ENCODE measurements at places on chromosomes 7 and 10.

GRCh38 chr7:95479992-95480624 lies 5.6 kb upstream of the ASB4 start:
- no peak for DNase-seq

DNA sequence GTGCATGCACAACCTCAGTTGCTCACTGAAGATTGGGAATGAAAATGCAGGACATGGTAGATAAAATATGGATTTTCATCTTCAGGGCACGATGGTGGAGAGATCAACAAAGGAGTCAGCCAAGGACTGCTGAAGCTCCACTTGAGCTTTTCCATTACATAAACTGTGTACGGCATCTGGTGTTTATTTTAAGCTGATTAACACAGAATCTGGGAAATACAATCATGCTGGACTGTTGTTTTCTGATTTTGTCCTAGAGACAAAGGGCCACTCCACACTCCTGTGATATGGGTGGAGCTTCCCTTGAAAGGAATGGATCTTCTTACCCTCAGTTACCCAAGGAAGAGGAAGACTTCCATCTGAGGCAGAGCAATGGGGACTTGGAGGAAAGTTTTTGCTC lies 120.6 kb downstream of the SAMD9 start:
- no peak for DNase-seq

GRCh38 chr7:156470399-156471320 lies 169.9 kb upstream of the RNF32 start:
- DNase-seq, result no peak

GRCh38 chr7:27145165-27145913 lies 1.9 kb upstream of the HOXA5 start:
- no peak for DNase-seq

GRCh38 chr10:62640411-62640810 lies 164.1 kb upstream of the ADO start:
- no peak for DNase-seq

DNA sequence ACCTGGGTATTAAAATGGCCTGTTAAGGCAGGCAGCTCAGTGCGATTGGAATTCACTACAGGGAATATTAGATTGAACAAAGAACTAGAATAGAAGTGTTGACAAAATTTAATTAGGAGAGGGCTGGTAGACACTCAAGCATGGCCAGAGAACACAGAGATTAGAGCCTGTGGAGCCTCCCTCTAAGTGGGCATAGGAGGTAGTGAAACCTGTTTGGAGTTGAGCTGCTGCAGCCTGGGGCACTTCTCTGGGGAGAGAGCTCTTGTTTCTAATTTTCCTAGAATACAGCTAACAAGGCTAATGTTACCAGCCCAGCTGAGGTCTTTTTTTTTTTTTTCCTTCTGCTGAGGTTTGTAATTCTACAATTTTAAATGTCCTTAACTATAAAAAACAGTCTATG lies 46.4 kb downstream of the TMEM168 start:
- DNase-seq, result no peak

DNA sequence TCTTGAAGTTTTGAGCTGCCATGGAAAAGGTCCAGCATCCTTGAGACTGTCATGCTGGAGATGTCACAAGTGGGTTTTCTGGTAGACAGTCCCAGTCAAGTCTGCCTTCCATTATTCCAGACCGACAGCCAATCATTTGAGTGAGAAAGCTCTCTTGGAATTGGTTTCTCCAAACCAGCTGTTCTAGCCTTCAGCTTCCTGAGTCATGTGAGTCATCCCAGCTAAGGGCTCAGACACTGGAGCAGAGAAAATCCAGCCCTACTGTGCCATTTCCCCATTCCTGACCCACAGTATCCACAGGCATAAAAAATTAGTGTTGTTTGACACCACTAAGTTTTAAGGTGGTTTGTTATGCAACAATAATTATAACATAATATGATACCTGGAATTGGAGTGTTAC lies 219.0 kb downstream of the ADRA2A start:
- no peak for DNase-seq

GRCh38 chr10:51886438-51887068 lies 187.2 kb upstream of the CSTF2T start:
- DNase-seq, result no peak

GRCh38 chr7:88205179-88205578 lies 14.7 kb downstream of the SRI start:
- DNase-seq, result no peak

DNA sequence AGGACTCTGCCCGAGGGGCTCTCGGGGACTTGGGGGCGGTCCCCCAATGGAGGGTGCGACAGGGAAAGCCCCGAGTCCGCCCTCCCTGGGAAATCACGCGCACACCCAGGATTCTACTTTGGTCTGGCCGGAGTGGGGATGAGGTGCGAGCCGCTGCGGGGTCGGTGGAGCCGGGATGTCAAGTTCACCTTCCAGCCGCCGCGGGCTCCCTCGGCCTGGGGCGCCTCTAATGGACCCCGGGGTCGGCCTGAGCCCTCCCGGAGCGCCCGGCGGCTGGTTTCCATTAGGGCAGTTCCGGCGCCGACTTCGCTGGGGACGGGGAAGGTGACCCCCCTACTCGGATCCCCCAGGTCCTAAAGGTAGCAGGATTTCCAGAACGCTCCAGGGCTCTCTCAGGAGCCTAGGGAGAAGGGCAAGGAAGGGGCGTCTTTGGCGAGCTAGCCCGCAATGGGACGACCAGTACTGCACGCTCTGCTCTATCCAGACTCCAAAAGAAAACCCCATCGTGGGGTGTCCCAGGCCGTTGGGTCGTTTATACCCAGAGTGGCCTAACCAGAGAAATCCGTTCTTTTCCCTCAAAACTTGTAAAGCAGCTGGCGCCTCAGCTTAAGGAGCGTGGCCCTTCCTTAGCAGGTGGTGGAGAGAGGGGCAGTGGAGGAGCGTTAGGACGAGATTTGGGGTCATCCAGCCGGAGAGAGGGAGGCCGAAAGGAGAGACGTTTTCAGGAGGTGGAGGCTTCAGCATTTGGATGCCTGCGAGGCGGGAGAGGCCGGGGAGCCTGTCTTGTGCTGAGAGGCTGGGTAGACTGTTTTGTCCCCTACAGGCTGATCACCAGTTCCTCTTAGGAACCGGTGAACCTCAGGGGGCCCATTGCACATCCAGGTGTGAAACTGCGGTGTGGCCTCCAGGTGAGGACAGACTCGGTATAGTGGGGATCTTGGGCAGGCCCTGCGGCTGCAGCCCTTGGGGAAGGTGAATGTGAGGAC lies 860 bp upstream of the WDR86 start:
- DNase-seq, result no peak

DNA sequence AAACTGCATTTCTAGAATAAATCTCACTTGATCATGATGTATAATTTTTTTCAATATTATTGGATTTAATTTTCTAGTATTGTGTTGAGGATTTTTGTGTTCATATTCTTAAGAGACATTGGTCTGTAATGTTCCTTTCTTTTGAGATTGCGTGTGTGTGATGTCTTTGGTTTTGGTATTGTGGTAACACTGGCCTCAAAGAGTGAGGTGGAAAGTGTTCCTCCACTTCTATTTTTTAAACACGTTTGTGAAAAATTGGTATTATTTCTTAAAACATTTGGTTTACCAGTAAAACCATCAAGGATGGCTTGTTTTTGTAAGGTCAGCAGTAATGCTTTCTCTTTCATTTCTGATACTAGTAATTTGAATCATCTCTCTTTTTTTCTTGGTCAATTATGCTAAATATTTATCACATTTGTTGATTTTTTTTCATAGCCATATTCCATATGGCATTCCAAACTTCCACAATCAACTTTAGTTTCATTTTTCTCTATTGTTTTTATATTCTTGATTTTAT lies 290.2 kb upstream of the CDC14C start:
- no peak for DNase-seq

DNA sequence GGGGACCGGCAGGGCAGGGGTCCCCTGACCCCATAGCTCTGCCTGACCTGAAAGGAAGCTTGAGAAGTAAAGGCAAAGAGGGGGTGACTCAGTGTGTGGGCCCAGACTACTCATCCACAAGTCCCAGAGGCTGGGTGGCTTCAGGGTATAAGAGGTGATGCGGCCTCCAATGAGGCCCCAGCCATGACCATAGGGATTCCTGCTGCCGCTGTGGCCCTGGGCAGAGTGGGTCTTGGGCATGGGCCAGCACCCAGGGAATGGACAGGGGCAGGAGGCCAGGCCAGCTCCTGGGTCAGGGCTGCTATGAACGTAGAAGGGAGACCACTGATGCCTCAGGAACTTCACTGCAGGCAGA lies 64.4 kb upstream of the EBF3 start:
- DNase-seq, result no peak

DNA sequence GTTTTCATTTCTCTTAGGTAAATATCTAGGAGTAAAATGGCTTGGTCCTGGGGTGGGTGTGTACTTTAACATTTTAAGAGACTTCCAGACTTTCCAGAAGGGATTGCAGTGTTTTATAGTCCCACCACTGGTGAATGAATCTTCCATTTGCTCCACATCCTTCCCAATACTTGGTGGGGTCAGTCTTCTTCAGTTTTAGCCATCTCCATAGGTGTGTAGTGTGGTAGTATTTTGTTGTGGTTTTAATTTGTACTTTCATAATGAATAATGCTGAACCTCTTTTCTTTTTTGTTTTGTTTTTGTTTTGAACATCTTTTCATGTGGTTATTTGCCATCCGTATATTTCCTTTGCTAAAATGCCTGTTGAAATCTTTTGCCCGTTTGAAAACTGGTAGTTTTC lies 86.4 kb downstream of the ANKRD61 start:
- DNase-seq, result no peak

GRCh38 chr7:41125343-41125742 lies 577.5 kb downstream of the INHBA start:
- DNase-seq, result no peak

GRCh38 chr7:135966341-135967043 lies 10.7 kb downstream of the MTPN start:
- no peak for DNase-seq

DNA sequence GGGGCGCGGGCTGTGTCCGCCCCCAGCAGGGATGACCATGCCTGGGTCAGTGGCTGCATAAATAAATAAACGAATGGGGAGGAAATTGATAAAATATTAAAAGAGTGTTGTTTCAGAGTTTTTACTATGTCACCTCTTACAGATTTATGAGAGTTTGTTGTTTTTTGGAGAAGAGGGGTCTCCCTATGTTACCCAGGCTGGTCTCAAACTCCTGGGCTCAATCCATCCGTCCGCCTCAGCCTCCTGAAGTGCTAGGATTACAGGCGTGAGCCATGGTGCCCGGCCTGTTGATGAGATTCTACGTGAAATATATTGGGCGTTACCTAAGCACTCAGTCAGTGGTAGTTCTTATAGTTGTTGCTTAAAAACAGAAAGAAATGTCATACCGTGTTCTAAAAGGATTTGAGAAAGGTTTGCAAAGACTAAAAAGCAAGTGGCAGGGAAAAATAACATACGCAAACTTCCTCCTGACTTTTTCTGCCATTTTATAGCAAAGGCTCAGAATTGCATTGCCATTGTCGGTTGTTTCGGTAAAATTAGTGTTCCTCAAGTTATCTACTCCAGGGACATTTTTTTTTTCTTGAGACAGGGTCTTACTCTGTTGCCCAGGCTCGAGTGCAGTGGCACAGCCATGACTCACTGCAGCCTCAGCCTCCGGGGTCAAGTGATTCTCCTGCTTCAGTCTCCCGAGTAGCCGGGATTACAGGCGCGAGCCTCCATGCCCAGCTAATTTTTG lies 39.5 kb upstream of the FOXK1 start:
- no peak for DNase-seq

DNA sequence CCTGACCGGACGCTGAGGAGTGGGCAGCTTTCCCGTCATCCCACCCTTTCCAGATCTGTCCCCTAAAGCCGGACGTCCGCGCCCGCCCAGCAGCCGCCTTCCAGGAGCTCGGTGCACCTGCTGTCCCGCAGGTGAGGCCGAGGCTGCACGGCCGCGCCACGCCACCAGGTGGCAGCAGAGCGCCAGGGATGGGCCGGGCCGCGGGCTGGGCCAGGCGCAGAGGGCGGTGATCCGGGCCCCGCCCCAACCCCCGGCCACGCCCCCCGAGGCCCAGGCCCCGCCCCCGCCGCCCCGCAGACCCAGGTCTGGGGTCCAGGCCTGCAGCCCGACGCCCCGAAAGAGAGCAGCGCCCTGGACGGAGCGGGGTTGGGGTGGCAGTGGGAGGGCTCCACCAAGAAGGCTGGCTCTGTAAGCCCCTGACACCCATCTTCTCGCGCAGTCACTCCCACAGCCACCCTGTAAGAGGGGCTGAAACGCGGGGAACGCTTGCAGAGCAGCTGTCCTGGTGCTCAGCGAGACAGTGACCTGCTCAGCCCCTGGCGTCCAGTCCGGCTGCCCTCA lies 32.2 kb downstream of the FOXL3 start:
- peak; percentile 15 for DNase-seq

GRCh38 chr7:105304040-105304895 lies 84.5 kb downstream of the SRPK2 start:
- DNase-seq, result no peak

DNA sequence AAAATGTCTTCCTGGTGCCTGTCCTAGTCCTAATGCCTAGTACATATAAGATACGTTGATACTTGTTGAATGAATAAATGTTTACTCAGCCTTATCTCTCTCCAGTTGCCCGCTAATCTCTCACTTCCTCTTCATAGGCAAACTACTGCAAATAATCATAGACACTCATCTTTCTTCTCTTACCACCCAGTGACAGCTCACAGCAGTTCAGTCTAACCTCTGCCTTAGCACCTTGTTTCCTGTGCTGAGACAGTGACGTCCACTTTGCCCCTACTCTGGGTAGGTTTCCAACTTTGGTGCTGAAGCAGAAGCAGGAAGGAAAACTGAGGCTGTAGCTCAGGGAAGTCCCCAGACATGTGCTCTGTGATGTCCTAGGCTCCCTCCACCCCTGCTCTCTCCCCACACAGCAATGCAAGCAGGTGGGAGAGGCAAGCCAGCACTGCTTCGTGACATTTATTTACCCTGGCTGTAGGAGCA lies 45.5 kb upstream of the RHOBTB1 start:
- no peak for DNase-seq

GRCh38 chr10:75776738-75777504 lies 345.5 kb downstream of the LRMDA start:
- peak; percentile 57 for DNase-seq

DNA sequence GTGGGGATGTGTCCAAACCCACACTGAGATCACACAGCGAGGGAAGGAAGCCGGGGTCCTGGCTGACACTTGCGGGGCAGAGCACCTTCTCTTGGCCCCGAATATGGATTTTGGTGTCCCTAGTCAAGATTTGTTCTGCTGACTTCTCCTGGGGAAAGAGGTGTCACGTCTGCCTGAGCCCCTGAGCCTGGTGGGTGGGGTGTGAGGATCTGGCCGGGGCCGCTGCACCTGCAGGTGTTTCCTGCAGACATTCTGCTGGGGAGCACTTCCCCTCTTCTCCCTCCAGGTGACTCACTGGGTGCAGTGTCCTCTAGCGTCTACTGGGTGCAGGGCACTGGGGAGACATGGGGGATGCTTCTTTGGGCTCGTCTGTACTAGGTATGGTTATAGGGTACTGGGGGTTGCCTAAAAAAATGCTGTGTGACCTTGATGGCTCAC lies 99.2 kb downstream of the GRK5 start:
- no peak for DNase-seq

- no peak for DNase-seq
Observed at GRCh38 chr7:44376429-44377133, 51.2 kb upstream of the CAMK2B start.

Measured in NCI-H748 treated with DMSO at 0.1 percent for 48 hours (cell line).